GM13977 (cell line): ENCODE measurements at places on chromosomes 1 and 21.

GRCh38 chr21:30577766-30578165, 12.4 kb downstream of the KRTAP22-2 start:
- no peak for DNase-seq

- no peak for DNase-seq
Observed at GRCh38 chr1:232111611-232112010, 485.0 kb downstream of the DISC1 start.

- no peak for DNase-seq
Observed at GRCh38 chr21:34579411-34579810, 35.5 kb downstream of the RCAN1 start.

DNA sequence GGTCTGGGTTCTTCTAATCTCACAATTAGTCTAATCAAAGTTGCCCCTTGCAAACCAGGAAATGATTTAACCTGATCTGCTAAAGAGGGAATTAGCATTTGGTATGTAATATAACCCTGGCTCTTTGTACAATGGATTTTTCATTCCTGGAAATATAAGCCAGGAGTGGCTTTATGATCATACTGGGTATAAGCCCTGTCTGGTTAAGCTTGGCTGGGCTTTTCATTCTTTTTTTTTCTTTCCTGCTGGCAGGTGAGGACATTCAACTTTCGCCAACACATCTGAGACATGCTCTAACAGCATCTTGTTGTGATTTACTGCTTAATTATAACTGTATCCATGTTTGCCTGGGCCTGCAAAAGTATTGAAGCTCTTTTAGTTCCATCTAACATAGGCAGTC, 20.4 kb upstream of the SDE2 start:
- no peak for DNase-seq

GRCh38 chr1:157178490-157178889, 40.3 kb upstream of the ETV3 start:
- no peak for DNase-seq

GRCh38 chr1:46544561-46545240, 6.7 kb downstream of the KNCN start:
- no peak for DNase-seq

DNA sequence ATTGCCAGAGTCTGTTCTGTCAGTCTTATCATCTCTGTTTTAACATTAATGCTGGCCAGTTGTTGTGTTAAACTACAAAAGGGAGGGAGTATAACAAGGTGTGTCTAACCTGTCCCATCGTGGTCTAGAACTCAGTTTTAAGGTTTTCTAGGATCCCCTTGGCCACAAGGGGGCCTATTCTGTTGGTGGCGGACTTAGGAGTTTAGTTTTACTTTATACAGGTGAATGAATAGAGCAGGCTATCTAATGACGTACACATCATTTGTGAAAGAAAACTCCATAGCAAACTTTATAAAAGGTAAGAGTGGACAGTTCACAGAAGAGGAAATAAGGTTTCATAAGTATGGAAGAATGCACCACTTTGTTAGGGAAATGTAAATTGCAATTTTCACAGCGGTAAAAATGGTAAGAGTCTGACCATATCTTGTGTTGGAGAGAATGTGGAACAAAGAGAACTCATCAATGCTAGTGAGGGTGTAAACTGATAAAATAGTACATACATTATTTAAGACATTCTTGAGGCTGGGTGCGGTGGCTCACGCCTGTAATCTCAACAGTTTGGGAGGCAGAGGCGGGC, 2.5 kb upstream of the ATF6 start:
- peak; percentile 23 for DNase-seq

DNA sequence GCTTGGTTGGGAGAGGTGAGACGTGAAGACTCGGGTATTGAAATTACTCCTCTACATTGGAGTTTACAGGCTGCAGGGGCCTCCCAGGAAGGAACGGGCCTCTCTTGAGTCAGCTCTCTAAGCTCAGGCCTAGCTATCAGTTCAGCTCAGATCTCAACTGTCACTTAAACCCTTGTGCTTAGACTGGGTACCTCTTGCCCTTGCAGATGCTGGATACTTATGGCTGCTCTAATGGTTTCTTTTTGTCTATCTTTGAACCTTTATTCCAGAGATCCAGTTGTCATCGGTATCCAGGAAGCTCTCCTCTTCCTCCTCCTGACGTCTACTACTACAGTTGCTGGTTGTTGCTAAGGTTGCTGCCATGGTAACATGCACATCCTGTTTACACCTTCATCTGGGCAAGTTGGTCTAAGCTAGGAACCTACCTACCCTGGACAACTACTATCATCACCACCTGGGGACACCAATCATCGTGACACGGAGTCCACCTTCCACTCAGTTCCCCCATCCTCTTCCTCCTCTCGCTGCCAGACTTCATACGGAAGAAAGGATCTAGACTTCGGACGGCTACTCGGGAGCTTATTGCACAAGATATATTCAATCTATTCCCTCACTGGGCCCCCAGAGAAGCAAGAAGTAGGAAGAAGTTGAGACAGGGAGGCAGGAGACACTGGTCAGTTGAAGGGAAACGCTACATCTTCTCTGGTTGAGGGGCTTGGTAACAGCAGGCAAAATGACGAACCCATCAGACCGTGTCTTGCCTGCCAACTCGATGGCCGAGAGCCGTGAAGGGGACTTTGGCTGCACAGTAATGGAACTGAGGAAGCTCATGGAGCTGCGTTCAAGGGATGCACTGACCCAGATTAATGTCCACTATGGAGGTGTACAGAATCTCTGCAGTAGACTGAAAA, 56.1 kb downstream of the ATP2B4 start:
- DNase-seq = no peak

GRCh38 chr1:165352442-165353293, 3.8 kb downstream of the LMX1A start:
- DNase-seq = no peak
